ENCODE measurements at places on chromosomes 2 and 18. TPM values are rescaled to one million over a fixed set of nuclear protein-coding genes. Genes with fewer than 3 reads are reported as not detected.
A peak's percentile ranks its signal among the peaks of the same experiment; 100 is the strongest.

DNA sequence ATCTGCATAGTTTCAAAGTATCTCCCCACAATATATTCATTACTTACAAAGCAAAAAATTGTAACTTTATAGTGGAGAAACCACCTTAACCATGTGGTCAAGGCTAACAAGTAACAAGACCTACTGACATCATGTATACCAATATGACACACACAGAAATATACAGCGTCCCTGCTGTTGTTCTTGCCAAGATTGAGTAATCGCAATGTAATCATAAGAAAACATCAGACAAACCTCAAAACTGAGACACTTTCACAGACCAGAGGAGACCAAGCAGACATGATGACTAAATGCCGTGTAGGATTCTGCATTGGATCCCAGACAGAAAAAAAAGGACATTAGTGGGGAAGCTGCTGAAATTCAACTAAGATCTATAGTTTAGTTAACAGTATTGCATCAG, 123.0 kb downstream of the ACAA2 start:
- DNase-seq: no peak

DNA sequence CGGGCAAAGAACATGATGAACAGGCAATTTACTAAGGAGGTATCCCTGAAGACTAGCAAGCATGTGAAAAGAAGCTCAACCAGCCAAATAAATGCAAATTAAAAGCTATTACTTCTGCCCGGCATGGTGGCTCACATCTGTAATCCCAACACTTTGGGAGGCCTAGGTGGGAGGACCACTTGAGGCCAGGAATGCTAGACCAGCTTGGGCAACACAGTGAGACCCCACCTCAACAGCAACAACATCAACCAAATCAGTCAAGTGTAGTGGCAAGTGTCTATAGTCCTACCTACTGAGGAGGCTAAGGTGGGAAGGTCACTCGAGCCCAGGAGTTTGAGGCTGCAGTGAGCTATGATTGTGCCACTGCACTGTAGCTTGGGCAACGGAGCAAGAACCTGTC, 139.1 kb downstream of the MEP1B start:
- no peak for DNase-seq

DNA sequence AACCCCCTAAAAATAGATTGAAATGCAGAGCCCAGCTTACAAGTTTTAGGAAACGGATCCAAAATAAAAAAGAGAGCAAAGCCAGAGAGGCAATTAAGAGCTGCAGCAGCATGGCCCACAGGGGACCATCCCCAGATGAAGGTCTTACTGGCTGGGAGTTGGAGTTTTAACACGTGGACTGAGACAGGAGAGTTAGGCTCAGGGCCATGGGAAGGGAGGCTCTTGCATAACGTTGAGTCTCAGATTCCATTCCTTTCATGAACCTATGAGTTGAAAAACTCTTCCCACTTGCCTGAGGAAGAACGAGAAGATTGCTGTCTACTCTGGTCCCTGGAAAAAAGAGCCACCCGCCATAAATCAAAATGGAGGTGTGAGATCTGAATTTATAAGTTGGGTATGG, 101.8 kb upstream of the NDUFV2 start:
- no peak for DNase-seq

DNA sequence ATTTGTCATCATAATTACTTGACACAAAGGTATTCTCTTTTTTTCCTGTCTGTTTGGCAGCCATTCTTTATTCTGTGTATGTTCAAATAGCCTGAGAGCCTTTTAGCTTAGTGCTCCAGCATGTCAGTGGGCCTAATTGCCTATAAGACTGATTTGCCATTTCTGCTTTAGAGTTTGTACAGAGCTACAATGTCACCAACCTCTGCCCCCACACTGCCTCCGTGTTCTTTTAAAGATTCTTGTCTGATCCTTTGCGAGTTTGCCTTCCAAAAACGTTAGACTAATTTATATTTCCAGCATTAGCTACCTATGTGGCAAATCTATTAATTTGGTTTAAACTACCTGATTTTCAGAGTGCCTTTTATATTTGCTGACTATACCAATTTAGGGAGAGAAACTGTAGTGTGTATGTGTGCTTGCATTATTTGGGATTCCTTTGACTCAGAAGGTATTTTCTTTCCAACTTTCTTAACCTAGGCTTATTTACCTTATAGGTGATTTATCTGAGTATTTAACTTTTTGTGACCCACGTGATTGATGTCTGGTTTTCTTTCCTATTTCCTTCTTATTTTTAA, 70.8 kb downstream of the FAM117B start:
- DNase-seq: no peak

DNA sequence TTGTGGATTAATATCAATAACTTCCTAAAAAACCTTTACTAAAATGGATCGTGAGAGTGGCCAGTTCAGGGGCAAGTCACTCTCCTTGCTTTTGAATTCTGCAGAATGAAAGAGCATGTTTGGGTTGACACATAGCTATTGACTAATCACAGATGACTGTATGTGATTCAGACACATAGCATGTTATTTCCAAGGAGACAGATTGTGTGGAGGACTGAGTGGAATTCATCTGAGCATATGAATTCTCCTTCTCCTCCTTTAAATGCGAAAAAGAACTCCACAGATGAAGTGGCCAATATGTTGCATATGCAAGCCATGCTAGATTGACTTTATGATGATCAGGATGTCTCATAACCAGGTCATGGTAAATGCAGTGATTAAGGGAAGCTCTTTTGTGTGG, 249.4 kb upstream of the FAM98A start:
- no peak for DNase-seq

DNA sequence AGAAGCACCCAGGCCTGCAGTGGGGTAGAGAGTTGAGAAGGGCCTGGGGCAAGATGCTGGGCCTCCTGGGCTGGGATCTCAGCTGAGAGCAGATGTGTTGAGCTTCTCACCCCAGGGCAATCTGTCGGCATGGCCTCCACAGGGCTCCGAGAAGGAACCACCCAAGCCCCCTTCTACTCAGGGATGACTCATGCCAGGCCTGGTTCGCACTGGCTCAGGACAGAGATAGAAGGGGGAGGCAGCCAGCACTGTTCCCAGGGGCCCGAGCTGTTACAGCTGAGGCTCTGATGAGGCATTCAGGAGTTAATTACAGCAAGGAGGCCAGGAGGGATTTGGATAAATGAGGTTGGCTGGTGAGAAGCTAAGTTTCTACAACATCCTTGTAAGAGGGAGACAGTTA, 62.5 kb downstream of the CENPO start:
- no peak for DNase-seq

DNA sequence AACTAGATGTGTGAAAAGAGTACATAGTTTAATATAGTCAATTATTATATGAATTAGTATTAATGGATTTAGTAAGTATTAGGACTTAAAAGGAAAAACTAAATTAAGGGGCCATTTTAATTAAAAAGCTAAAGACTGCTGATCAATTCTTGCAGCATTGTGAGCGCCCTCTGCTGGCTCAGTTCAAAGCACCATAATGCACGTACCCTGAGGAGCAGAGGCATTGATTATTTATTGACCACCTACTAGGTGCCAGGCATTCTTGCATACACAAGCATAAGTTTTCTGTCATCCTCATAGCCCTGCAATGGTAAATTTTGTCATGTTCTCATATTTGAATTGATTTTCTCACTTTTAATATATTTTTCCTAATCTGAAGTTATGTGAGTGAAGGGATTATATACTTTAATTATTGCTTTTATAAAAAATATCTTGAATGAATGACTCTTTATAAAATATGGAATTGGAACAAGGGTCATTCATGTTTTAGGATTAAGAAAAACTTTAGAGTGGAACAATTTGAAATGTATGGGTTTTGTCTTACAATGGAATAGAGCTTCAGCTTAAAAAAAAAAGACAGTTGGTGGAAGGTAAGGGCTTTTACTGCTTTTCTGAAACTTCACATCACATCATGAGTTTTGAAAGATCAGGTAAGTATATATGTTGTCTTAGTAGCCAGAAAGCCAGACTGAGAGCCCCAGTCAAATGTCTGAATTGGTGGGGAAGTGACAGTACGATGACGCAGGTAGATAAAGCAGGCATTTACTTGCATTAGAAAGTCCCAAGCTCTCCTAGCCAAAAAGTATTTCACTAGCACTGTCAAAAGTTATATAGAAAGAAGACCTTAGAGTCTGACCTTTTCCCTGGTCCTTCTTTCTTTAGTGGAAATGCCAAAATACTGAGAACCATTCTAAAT, 9.7 kb downstream of the ITGA4 start:
- peak; percentile 79 for DNase-seq

DNA sequence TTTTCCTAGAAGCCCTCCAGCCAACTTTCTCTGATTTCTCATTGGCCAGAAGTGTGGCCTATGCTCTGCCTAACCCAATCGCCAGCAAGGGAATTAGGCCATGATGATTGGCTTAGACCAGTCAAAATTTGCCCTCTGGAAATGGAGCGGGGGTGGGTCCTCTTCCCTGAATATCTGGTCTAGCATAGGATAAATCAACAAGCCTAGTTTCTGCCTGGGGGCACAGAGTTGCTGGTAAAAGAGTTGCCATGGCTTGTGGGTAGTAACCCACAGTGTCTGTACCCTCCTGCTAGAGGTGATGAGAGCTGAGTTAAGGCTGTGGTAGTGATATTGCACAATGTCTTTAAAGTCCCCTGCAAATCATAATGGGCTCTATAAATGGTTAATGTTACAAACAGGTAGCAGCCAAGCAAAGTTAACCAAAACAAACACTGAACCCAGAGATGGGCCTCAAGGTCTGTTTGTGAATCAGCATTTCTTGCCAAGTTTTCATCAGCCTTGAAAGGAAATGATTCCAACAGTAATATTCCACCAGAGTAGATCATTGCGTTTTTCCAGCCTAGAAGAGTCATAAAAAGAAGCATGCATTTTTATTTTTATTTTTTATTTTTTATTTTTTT, 19.3 kb downstream of the GALM start:
- DNase-seq: no peak

- no peak for DNase-seq
These were observed 29.7 kb upstream of the COL3A1 start for GRCh38 chr2:188944442-188944841.

Gene ZC3H6
- total RNA-seq: 2.6 TPM

Gene ARHGEF33
- total RNA-seq: 0.28 TPM

Measured in natural killer cell treated with Interleukin-12 subunit alpha and Interleukin-12 subunit beta and Interleukin-15 and Interleukin-18, amount 100 ng/mL, for 72 hours (primary cell).